ENCODE measurements at places on chromosomes 12 and 14.

DNA sequence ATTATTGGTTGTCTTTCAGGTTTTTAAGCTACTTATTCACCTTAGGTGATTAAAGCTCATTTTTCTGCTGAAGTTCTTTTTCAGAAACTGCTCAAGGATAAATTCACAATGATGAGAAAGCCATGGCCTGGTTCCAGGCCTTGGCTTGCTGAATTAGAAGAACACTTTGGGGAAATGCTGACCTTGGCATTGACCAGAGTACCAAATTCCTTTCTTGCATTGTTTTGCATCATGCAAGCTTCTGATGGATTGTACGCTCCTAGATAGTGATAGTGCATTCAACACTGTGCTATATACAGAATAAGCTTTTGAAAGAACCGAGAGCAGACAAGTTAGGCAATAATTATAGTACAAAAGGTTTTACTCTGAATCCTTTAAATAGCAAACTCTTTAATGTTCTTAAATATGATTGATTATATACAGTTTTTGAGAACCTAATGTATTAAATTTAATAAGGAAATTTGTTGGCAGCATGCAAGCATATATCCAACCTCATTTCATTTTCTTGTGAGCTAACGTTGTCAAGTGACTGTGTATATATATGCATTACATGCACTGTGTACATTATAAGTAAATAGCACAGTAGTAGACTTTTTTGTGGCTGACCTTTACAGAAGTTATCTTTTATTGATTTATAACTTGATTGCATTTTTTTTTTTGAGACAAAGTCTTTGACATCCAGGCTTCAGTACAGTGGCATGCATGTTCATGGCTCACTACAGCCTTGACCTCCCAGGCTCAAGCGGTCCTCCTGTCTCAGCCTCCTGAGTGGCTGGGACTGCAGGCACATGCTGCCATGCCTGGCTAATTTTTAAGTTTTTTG is 99.2 kb downstream of the DIP2B start:
- no peak for DNase-seq

GRCh38 chr14:68783408-68784225 is 9.2 kb downstream of the ZFP36L1 start:
- DNase-seq: peak; percentile 35

- DNase-seq: no peak
These were observed 345.0 kb downstream of the CCDC91 start for GRCh38 chr12:28535216-28535615.

DNA sequence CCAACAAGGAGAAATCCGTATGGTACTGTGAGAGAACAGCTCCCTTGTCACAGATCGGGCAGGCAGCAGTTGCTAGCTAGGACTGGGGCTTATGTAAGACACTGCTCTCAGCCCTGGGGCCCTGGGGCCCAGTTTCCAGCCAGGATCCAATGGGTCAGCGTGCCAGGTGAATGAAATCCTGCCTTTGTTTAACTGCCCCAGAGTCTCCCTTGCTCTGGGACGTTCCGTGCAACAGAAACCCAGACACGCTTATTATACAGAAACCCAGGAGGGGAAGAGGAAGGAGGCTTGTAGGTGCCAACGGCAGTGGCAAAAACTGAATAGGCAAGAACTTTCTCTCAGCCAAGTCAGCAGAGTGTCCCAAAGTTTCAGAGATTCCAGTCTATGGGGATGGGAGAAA is 110.6 kb downstream of the DIO2 start:
- DNase-seq: no peak

- DNase-seq: no peak
These were observed 633.6 kb downstream of the BCL11B start for GRCh38 chr14:98638366-98638765.

GRCh38 chr12:120365675-120366340 is 3.2 kb downstream of the MSI1 start:
- no peak for DNase-seq

DNA sequence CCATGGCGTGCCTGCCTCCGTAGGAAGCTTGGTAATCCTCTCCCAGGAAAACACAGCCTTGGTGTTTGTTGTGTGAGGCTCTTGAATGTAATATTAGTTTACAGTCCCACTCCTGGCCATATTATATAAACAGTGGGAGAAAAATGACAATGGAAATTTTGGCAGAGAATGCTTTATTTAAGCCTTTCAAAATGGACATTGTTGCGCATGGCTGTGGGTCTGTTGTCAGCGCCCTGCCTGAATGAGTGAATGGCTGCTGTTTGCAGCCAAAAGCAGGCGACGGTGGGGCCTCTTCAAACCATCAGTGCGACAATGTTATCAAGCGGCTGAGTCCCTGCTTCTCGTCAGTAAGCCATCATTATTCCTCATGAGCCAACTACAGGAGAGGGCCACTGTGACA is 201.8 kb upstream of the RMST start:
- no peak for DNase-seq

DNA sequence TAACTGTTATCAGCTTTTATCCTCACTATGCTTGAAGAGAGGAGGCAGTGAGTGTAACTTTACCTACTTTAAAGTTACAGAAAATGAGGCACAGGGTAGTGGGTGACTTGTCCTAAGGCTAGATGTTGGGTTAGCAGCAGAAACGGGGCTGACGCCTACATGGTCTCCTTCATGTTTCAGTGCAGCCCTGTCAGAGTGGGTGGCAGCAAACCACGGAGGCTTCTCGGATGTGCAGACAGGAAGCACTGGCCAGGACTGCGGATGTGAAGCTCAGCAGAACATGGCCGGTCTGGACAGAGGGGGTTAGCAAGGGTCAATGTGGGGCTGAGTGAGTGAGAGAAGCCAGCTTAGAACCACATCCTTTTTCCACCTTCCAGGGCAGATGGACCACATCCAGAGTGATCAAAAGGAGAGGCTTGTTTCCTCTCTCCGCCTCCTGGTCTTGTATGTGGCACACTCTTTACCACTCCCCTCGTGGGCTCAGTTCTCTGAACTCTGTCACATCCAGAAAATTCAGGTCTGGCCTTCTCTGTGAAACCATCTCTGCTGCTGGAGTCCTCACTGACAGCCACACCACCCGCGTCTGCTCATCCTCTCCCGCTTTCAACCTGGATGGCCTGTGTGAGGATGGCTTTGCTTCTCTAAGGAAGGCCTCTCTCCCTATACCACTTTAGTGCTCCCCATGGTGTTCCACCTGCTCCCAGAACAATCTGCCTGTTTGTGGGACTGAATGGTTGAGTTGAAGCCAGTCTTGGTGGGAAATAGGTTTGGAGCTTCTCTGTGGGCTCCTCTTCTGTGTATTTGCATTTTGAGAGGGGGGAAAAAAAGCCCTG is 14.1 kb downstream of the SUSD6 start:
- DNase-seq: peak; percentile 76

DNA sequence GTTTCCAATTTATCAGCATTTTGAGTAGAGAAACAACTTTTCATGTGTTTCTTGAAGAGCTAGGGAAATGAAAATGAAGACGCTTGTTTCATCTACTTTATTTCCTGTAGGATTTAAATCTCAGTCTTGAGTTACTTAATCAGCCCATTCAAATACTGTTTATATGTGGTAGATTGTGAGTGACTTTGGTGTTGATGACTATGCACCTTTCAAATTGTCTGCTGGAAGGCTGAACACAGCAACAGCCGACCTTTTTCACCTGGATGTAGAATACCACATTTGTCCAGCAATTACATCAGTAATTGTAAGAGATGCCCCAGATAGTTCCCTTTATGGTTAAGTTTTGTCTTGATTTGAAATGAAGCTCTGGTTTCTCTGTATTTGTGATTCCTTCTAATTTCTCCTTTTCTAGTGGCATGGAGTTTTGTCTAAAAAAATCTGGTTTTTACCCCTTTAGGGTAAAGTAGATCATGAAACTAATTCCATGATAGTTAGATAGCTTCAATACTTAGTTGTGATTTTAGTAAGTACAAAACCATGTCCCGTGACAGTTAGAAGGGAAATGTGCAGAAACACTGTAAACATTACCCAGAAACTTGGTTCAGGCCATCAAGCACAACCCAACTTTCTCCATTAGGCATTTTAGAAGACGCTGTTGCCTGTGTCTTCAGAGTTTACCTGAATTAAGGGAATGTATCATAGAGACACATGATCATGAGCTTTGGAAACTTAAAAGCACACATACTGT is 165.0 kb downstream of the SRGAP1 start:
- no peak for DNase-seq

DNA sequence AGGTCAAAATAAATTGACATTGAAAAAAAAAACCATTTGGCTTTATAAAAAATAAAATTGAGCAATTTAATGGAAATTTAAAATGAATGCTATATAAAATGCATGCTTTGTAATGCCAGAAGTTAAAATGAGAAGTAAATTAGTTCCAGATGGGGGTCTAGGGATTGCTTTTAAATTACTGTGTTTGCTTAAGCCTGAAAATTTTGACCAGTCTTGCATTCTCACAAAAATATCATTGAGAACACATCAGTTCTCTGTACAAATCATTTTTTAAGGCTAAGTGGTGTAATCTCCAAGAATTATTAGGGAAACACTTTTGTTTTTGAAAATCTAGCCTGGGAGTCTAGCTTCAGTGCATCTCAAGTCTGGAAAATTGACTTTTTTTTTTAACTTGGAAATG is 90.7 kb downstream of the RERG start:
- DNase-seq: no peak

DNA sequence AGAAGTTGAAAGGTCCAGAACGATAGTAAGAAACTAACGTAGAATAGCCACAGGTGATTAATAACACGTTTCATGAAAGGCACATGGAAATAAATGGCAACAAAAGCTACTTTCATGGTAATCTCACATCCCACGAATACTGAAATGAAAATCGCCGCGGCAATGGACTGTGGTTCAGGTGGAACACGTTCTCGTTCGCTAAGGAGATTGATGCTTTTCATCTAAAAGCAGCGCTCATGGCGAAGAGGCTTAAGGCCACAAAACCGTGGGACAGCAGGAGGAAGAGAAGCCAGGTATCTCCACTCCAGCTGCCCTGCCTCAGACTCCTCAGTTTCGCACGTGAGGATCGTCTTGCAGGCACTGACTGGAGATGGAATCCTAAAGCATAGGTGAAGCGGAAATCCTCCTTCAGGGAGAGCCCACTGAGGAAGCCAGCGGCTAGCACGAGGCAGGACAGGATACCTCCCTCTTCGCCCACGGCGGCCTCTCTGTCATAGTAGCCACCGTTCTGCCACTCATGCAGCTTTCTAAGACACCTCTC is 696 bp upstream of the GPHN start:
- DNase-seq: no peak

DNA sequence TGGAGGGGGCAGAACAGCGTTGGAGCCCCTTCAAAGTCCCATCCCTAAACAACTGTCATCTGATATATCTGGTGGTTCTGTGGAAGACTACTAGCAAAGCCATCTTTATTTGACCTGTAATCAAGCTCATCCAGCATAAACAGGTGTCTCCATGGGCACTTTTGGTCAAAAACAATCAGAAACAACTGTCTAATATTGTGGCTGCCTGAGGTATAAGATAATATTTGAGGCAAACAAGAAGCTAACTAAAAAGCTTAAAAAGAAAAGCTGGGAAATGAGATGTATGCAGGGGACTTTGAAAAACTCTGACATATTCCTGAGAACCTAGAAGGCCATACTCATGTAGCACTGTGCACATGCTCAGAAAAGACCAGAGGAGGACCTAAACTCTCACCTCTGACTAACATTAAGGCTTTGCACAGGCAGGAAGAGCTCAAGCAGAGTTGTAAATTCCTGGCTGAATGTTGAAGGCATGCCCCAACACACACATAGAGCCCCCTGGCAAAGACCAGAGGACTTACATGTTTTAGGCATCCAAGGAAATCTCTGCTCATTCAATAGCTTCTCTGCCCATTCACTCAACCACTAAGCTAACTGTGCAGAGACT is 27.2 kb upstream of the AP4S1 start:
- no peak for DNase-seq

DNA sequence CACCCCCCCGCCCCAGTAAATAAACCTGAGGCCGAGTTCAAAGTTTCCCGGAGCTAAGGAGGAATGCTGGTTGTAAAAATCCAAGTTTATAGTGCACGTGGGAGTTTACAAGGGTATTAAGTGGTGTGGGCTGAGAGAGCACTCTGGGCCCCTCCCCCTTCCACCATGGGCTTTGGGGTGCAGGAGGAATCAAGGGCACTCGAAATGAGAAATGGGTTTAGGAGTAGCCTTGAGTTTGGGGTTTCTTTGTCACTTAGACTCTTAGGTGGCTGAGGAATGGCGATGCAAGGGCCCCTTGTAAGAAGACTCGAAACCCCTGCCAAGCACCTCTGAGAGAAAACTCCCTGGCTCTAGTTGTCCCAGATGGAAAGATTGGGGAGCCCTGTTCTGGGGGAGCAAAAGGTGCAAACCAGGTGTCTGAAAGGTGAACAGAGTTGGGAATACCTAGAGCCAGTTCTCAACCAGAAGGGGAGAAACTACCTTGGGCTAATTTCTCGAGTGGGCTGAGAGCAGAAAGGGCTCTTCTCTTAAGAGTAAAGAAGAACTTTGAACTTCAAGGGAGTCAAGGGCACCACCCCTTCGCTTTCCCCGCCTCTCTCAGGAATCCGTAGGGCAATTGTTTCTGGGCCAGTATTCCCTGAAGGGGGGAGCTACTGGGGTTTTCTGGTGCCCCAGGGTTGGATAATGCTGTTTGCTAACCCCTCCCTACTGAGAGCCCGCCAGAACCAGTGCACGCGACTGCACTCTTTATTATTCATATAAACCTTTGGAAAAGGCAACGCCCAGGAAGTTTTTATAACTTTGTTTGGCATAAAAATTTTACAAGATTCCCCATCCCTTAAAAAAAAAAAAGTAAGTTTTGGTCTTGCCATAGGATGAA is 4.0 kb upstream of the HOTAIR start:
- no peak for DNase-seq

- peak; percentile 73 for DNase-seq
These were observed 677 bp downstream of the ATP2A2 start for GRCh38 chr12:110281549-110282299.

DNA sequence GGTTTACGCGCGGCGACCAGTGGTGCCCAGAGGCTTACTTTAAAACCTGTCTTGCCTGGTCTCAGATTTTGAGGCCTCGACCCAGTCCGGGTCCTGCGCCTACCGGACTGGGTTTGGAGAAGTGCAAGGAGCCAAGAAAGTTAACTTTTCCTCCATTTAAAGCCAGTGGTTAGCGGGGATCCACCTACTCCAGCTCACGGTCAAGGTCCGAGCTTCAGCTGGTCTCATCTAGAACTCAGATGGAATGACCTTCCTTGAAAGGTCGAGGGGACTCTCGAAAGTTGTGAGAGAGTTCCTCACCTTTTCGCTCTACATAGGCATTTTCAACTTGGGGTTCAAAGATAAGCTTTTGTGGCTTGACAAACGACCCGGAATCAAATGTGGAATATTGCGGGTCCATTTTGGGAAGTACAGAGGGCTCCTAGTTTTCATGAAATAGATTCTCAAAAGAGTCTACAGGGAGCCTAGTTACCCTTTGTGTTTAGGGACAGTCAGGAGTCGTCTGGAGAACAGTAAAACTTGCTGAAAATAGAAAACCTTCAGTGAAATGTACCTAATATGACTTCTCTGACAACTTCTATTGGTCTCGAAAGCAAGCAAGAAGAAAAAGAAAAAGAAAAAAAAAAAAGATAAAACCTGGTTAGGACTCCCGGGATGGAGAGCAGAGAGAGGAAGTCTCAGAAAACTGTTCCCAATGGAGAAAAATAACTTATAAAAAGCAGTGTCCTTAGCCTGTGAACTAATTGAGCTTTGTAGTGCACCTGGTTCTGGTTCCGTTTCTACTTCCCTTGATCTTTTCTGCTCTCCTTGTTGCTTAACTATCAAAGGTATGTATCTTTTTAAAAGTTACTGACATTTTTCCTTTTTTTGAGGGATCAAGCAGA is 1.4 kb downstream of the KCNMB4 start:
- no peak for DNase-seq
